AG09309 (cell line): ENCODE measurements at places on chromosomes 4 and X.

DNA sequence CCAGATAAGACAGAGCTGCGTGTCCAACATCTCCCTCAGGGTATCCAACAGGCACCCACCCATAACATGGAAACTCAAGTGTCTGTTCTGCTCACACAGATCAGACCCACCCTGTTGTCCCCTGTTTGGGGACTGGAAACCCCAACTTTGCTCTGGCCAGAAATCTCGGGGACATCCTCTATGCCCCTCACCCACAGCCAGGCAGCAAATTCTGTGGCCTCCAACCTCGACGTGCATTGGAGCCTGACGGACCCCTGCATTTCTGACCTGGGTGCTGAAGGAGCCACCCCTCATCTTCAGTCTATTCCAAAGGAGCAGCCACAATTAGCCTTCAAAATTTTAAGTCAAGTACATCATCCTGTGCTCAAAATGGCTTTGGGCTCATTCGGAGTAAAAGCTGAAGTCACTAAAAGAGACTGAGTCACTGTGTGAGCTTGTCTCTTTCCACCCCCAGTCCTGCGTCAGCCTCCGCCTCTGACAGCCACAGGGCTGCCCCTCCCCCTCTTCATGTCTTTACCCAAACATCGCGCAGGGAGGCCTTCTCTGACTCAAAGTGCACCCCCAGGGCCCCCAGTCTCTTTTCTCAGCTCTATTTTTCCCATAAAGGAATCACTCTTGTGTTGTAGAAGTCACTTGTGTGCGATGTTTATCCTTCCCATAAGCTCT is 24.4 kb upstream of the PDE6B start:
- no peak for DNase-seq

DNA sequence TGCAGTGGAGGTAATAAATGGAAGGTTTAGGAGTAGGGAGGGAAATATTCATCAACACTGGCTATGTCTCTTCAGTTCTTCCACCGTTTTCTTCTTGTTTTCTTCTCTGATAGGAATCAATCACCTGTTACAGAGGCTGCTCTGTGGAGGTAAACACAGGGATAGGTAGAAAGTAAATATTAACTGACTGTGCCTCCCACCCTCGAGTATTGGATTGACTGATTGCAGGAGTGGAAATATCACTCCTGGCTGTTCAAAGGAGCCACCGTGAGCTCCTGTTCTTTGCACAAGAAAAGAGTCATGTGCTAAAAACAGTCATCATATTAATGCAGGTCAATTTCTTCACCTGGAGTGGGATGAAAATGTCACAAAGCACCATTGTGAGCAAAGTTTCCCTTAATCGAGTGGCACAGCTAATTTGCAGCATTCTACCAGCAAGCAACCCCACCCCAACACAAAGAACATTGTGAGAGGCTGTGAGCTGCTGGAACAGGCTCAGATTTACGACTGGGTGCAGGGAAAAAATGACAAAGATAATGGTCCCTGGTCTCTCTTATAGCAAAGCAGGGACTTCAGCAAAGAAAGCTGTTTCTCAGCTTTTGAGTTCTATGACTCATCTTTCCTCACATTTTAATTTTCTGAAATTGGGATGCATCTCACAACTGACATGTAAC is 113.7 kb upstream of the TSPAN5 start:
- DNase-seq, result no peak

- DNase-seq, result no peak
Measured at GRCh38 chrX:118153270-118153669, 36.7 kb upstream of the KLHL13 start.

- peak; percentile 68 for DNase-seq
Measured at GRCh38 chr4:169640261-169640870, 20.0 kb downstream of the CLCN3 start.

DNA sequence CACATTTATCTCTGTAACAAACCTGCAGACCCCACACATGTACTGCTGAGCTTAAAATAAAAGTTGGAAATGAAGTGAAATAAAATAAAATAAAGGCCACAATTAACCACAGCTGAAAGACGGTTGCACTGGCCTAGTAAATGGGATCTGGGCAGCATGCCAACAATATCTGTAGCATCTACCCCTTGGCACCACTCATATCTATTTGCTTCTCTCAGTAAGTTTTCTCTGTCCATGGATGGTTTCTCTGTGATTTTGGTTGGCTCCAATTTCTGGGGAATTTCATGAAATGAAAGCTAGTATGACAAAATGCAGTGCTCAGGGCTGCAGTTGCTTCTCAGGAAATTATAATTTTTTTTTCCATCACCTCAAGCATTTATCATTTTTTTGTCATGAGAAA is 172.0 kb upstream of the IL15 start:
- DNase-seq, result no peak

DNA sequence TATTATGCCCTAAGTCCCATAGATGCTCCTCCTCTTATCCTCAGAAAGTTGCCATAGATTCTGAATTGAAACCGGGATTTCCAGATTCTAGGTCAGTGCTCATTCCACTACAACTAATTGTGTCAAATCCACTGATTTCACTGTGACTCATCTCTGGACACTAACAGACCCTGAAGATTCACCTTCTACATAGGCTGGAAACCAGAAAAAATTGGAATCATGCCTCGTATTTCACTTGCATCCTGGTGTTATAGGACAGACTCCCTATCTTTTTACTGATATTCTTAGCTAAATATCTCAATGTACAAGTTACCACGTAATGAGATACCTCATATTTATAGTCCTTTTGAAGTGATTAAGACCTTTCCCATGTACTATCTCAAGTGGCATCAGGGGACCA is 36.7 kb downstream of the CLNK start:
- DNase-seq, result no peak

DNA sequence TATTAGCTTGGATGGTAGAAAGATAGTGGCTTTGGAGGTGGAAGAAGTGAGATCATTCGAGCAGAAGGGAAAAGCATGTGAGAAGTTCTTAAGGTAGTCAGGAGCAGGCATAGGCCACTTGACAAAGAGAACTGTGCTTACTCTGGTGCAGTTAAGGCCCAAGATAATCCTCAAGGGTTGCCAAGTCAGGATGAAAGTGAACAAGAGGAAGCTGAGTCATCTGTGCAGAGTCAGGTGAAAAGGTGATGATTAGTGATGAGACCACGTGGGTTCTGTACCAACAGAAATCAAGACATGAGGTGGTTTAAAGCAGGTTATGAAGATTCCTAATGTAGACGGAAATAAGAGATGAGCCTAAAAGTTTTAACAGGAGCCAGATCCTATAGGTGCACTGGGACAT is 369.8 kb downstream of the DTHD1 start:
- no peak for DNase-seq

DNA sequence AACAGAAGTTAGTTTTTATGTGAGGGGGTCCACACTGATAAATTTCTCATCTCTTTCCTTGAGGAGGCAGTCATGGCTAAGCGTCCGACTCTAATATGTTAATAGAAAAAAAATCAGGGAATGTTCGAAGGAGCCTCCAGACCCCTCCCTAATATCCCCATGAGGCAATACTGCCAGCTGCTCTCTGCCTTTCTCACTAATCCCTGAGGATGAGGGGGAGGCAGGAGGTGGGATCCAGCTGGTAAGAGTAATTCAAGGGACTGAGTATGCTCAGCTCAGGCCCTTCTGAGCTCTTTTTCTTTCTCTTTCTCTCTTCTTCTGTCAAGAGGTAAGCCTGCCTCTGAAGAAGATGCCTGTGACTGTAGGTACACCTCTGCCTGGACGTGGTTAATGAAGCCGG is 51.7 kb downstream of the PIR start:
- no peak for DNase-seq

GRCh38 chr4:25865586-25865985 is 2.8 kb upstream of the SEL1L3 start:
- no peak for DNase-seq

- no peak for DNase-seq
Measured at GRCh38 chr4:61427818-61428495, 227.8 kb downstream of the ADGRL3 start.

DNA sequence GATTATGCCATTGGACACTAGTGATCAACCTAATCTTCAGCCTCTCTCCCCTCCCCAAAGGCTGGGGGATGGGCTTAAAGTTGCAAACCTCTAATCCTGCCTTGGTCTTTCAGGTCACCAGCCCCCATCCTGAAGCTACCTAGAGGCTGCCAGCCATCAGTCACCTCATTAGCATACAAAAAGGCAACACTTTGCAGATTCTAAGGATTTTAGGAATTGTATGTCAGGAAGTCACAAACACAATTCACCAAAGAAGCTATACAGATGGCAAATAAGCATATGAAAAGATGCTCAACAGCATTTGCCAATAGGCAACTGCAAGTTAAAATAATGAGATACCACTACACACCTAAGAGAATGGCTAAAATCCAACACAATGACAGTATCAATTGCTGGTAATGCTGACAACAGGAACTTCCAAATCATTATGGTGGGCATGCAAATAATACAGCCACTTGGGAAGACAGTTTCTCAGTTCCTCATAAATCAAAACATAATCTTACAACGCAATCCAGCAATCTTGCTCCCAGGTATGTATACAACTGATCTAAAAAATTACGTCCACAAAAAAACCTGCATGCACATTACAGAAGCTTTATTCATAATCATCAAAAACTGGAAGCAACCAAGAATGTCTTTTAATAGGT is 9.0 kb upstream of the PIM2 start:
- DNase-seq, result no peak

- no peak for DNase-seq
Measured at GRCh38 chr4:158254292-158254691, 44.0 kb downstream of the TMEM144 start.

DNA sequence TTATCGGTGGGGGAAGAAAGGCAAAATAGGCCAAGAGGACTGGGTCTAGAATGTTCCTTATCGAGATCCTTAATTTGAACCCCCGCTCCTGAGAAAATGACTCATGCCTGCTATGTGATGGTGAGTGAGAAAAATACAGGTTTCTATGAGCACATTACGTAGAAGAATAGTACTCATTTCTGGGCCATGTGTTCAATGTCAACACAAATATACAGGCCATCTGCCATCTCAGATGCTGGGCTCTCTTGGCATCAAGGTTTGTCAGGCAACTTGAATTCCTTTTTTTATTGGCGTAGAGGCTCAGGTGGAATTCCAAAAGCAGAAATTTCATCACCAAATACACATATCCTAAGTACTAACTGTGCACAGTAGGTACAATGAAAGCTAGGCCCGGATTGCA is 81.4 kb upstream of the TRIM2 start:
- DNase-seq, result no peak

DNA sequence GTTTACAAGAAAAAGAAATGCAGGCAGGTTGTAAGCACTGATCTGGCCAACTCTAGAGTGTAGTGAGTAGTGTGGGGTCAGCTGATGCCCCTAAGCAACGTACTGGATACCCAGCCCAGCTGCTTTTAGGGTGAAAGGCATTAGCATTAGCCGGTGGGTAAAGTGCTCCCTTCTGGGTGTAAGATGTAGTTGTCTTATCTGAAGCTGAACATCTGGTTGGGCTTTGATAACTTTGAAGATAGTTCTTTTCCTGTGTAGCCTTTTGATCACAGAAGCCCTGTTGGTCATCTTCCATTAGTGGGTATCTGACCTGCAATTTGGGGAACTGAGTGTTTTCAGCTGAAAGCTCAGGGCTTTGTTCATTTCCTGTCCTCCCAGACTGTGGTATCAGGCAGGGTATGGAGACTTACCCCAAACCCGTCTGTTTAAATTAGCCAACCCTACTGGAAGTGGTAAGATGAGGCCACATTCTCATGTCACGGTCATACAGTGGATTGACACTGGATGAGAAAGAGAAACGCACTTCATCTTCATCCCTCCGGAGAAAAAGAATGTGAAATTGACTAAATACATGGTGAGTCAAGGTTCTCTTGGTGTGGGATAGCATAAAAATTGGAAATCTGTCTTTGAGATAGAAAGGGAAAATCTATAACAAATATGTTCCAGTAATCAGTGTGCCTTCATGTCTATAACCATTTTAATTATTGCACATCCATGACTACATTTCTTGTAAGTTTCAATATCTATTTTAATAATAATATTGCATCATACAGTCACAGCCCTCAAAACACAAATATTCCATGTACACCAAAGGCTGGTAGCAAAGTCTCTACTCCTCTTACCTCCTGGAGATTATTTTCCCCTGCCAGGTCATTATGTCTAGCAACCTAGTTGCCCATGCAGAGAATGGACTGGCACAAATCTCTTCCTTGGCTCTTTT is 8.7 kb downstream of the RHOH start:
- no peak for DNase-seq
